Endothelial cell (in vitro differentiated cells): ENCODE measurements at places on chromosomes 4 and X.

- DNase-seq, result no peak
Observed at GRCh38 chr4:60619531-60620305, 580.4 kb upstream of the ADGRL3 start.

DNA sequence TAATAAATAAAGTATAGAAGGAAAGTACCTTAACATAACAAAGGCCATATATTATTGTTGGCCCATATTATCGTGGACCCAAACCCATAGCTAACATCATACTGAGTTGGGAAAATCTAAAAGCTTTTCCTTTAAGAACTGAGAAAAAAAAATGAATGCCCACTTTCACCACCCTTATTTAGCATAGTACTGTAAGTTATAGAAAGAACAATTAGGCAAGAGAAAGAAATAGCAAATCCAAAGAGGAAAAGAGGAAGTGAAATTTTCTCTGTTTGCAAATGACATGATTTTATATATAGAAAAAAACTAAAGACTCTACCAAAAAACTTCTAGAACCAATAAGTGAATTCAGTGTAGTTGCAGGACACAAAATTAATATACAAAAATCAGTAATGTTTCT, 1854.6 kb downstream of the PCDH7 start:
- DNase-seq, result no peak

- no peak for DNase-seq
Observed at GRCh38 chrX:78331708-78332107, 4.3 kb upstream of the CYSLTR1 start.

DNA sequence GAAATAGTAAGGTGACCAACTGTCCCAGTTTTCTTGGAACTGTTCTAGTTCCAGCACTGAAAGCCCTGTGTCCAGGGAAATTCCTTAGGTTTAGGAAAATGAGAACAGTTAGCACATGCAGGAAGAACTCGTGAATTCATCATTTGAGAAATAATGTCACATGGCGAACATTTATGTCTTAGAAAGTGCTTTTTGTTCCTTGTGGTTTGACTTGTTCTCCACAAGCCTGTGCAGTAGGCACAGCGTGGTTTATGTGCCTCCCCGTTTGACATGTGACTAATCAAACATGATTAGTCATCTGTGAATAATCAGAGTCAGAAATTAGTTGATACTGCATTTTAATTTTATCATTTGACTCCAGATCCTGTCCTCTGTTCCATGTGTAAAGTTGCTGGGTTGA, 556.0 kb upstream of the CPEB2 start:
- DNase-seq, result no peak

- DNase-seq, result no peak
Observed at GRCh38 chr4:27629532-27630225, 769.0 kb downstream of the STIM2 start.
